CD4-positive, CD25-positive, alpha-beta regulatory T cell (primary cell): ENCODE measurements at places on chromosomes 5 and 9. TPM values are rescaled to one million over a fixed set of nuclear protein-coding genes. Genes with fewer than 3 reads are reported as not detected.

GRCh38 chr9:80892703-80893102 is 796.6 kb downstream of the TLE1 start:
- no peak for DNase-seq

DNA sequence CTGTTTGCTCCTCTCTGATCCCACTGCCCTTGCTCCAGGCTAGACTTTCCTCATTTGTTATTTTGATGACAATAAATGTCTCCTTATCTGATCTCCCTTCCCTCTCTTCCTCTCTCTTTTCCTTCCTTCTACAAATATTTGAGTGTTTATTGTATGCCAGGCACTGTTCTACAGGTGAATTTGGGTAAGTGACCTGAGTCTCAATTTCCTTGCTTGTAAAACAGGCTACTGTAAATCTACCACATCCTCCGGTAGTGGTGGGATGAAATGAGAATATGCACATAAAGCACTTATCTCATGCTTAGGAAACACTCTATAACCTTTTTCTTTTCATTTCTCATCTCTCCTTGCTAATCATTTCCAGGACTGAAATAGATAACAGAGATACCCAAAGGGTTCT is 86.4 kb downstream of the HMHB1 start:
- no peak for DNase-seq

GDNF gene
- polyA plus RNA-seq, result not detected

- no peak for DNase-seq
Observed at GRCh38 chr9:73230251-73230650, 78.6 kb downstream of the ANXA1 start.

DNA sequence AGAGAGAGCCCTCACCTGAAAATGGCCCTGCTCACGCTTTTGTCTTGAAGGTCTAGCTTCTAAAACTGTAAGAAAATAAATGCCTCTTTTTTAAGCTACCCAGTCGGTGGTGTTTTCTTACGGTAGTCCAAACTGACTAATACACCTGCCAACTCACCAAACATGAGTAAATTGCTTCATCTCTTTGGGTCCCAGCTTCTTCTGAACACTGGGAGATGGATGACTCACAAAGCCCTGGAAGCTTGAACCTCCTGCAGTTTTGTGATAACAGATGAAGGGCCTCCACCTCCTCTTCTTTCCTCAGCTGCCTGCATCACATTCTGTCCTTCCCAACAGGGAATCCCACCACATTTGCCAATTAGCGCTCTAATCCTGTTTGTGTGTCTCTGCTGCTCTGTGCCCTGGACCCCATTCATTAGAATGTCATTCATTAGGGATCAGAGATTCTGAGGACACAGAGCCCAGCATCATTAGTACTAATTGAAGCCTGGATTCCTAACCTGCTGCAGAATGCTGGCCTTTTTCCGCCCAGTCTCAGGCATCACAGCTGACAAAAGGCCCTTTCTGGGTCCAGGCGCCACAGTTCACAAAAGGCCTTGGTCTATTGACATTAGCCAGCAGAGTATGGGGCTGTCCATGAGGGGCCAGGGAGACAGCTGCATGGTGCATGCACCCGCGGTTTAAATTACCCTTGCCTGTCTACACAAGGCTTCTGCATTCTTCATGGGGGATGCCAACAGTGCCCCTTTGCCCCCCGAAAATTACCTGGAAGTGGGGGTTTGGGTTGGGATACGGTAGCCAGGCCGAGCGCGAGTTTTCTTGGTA is 349.3 kb downstream of the SEMA5A start:
- DNase-seq, result no peak

AMBP gene
- not detected for polyA plus RNA-seq

- no peak for DNase-seq
Observed at GRCh38 chr9:116643691-116644090, 43.4 kb upstream of the TRIM32 start.

- DNase-seq, result no peak
Observed at GRCh38 chr9:116182876-116183275, 29.3 kb downstream of the PAPPA start.

KIF24 gene
- not detected for polyA plus RNA-seq

- DNase-seq, result no peak
Observed at GRCh38 chr5:25713259-25713658, 1068.5 kb upstream of the CDH10 start.

PCDHB16 gene
- not detected for polyA plus RNA-seq

- no peak for DNase-seq
Observed at GRCh38 chr9:130451509-130452388, 7.0 kb downstream of the ASS1 start.

HK3 gene
- polyA plus RNA-seq, result not detected

- DNase-seq, result no peak
Observed at GRCh38 chr9:107665057-107665456, 175.5 kb upstream of the KLF4 start.

DNA sequence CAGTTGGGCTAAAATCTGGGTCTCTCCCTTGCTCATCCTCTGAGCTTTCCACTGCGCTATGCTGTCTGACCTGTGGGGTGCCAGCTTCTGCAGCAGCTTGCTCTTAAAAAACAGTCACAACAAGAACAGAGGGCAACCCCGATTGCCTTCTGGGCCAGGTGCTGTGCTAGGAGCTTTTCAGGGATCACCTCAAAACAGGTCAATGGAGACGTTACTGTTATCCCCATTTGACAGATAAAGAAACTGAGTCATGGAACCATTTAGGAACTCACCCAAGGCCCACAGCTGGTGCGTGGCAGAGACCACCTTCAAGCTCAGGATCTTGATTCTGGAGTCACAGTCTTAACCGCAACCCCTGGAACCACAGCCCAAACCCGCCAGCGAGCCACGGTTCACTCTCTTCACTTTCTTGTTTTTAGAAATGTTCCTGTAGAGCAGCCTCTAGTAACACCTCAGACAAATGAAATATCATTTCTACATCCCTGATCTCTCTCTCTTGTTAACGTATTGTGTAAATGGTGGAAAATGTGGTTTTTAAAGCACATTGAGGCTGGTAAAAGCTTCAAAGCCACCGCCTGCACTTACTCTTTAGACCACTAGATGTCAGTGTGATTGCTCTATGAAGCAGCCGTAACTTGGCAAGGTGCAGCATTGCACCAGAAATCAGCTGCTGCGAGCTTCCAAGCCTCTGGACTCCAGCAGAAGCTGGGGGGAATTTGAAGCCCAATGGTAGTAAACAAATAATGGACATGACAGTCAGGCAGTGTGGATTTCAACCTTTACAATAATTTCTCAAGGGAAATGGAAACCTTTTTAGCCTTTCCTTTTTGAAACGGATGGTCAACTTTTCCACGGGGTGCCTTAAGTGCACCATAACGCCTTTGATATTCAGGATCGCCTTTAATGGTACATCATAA is 1.7 kb downstream of the FYB1 start:
- peak; percentile 87 for DNase-seq

DNA sequence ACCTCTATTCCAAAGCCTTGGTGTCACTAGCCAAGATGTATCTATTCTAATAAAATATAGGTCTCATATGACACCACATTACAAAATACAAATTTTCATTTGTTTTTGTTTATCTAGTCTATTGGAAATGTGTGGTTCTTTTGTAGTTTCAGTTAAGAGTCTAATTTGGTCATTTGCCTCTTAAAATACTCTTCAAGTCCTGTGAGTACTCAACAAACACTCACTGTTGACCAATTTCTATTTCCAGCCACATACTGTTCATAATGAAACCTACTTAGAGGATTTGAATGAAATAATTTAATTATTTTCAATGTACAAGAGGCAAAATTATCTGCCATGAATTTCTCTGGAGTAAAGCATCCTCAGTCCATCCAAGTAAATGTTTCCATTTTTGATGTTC is 40.6 kb downstream of the SLC1A3 start:
- no peak for DNase-seq

DNA sequence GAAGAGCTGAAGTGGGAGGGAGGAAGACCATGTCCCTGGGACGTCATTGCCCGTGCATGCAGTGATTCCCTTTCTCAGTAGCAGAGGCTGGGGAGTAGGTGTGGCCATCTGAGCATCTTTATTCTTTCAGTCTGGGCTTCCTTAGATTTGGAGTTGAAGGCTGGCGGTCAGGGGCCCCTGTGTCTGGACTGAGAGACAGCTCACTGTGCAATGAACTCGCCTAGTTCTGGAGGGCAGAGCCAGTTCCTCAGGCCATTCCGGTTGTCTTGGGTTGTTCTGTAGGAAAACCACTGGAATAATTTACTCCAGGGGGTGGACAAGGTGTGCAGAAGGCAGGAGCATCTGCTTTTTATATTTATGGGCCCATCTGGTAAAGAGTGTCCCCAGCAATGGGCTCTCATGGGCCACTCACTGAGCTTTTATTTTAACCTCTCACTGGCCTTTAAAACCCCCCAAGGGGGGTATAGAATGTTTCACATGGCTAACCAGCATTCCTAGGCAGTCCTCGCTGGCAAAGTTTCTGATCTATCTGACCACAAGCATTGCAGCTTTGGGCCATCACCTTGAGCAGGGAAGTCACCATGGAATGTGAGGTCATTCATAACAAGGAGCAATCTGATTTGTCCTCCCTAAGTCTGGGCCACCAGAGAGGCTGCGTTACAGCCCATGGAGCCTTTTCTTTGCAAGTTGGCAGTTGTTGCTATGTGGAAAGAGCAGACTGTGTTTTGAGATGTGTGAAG is 9.2 kb downstream of the STC2 start:
- no peak for DNase-seq

GRCh38 chr9:70491426-70492318 is 77.2 kb upstream of the KLF9 start:
- no peak for DNase-seq

HOMER1 gene
- 0.02 TPM for polyA plus RNA-seq

- no peak for DNase-seq
Observed at GRCh38 chr5:80119372-80119771, 84.2 kb downstream of the THBS4 start.

- DNase-seq, result no peak
Observed at GRCh38 chr9:119071636-119072035, 297.6 kb downstream of the BRINP1 start.

MARCOL gene
- polyA plus RNA-seq, result not detected

TSSK1B gene
- polyA plus RNA-seq, result not detected

GRCh38 chr9:22005702-22006606 is 3.2 kb downstream of the CDKN2B start:
- no peak for DNase-seq

DNA sequence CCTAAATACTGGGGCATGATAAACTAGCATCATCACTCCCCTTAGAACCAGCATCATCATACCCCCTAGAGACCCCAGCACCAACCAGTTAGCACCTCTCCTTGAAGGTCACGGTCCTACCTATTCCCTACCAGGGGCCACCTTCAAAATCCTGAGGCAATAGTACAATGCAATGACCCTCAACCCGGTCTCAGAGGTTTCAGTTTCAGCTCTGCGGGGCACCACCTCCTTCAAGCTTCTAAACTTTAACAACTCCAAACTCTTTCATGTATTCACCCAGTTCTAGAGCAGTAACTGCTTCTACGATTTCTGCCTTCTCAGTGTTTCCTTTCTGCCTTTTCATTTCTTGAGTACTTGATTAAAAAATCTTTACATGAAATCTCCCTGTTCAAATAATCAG is 130.1 kb upstream of the EPB41L4A start:
- DNase-seq, result no peak

DNA sequence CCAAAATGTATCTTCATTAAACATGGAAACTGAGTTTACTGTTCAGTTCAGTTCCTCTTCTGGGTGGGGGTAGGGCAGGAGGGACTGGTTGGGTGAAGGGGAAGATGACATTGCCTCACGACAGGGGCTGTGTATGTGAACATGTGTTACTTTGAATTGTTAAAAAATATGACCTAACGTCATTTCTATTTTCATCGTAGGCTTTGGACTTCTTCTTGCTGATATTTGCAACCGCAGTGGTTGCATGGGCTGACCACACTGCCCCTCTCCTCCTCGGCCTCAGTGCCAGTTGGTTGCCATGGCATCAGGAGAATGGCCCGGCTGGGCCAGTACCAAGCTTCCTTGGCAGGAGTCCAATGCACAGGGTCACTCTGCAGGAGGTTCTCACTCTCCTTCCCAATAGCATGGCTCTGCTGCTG is 41.5 kb downstream of the HACD4 start:
- no peak for DNase-seq

DNA sequence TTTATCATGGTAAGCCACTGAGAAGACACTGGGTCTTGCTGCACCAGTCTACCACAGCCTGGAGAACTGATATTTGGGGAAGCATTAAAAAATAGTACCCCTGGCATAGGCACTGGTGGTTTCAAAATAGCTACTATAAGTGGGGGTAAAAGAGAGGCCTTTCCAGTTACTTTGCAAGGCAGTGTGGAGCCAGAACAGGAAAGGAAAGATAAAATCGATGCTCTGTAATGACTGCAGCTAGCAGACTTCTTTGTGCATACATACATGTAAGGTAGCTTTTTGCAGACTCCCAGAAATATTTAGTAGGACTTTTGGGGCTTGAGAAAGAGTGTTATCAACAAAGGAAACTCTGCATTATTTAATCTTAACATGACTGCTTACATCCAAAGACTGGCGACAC is 31.3 kb upstream of the ALDOB start:
- DNase-seq, result no peak

IFNA21 gene
- polyA plus RNA-seq, result not detected

TMEM215 gene
- polyA plus RNA-seq, result not detected

- peak; percentile 70 for DNase-seq
Observed at GRCh38 chr9:21995006-21995665, 545 bp downstream of the CDKN2B-AS1 start.

DNA sequence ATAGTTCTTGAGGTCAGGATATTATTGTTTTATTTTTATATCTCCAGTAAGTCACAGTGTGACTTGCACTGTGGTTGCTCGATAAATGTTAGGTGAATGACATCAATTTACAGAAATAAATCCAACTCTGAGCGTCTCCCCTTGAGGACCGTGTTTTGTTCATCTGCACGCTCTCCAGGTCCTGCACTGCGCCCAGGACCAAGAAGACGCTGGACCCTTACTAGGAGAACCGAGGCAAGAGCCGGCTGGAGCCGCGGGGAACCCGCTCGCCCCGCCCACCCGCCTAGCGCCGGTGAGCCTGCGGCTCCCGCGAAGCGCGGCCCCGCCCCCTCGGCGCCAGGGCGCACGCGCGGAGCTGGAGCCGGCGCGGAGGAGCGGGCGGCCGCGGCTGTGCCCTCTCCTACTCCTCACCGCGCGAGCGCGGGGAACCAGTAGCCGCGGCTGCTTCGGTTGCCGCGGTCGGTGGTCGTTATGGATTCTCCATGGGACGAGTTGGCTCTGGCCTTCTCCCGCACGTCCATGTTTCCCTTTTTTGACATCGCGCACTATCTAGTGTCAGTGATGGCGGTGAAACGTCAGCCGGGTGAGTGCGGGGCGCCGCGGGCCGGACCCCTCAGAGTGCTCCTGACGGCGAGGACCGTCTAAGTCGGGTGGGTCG is at the start of gene TMEM38B:
TSS of gene TMEM38B (plus strand) at position 352 of the 658 bp plus-strand sequence. CDS start at position 472, 120 bp downstream.
- peak; percentile 81 for DNase-seq

GRCh38 chr9:80516679-80517078 is 944.9 kb downstream of the TLE4 start:
- DNase-seq, result no peak

MLANA gene
- 0.49 TPM for polyA plus RNA-seq

- no peak for DNase-seq
Observed at GRCh38 chr9:122226142-122226757, 2.5 kb downstream of the LHX6 start.
